MG63 (cell line): ENCODE measurements at places on chromosomes 7 and 10. TPM values are rescaled to one million over a fixed set of nuclear protein-coding genes. Genes with fewer than 3 reads are reported as not detected.

GRCh38 chr10:18607503-18608378, 43.6 kb downstream of the NSUN6 start:
- peak; percentile 70 for DNase-seq

The CNTNAP2 gene
- not detected in 2 replicates for total RNA-seq

GRCh38 chr10:33129141-33129995, 171.3 kb upstream of the ITGB1 start:
- DNase-seq = peak; percentile 96

GRCh38 chr10:107442035-107442505, 277.6 kb upstream of the SORCS1 start:
- DNase-seq = peak; percentile 3

The UPK3BL1 gene
- 0.37 and 13.4 TPM in 2 replicates for total RNA-seq

DNA sequence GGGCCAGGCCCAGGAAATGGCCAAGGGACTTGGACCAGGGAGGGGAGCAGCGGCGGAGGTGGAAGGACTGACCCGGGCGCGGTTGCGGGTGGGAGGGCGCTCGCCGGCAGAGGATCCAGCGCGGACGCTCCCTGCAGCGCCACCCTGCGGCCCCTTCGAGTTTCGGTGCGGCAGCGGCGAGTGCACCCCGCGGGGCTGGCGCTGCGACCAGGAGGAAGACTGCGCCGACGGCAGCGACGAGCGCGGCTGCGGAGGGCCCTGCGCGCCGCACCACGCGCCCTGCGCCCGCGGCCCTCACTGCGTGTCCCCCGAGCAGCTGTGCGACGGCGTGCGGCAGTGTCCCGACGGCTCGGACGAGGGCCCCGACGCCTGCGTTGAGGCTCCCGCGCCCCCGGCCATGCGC, 16.8 kb upstream of the ZNF467 start:
- no peak for DNase-seq

GRCh38 chr10:26486304-26486703, 48.2 kb downstream of the APBB1IP start:
- DNase-seq = peak; percentile 80

The ACHE gene
- total RNA-seq = not detected in 2 replicates

The ADCYAP1R1 gene
- total RNA-seq = not detected in 2 replicates

DNA sequence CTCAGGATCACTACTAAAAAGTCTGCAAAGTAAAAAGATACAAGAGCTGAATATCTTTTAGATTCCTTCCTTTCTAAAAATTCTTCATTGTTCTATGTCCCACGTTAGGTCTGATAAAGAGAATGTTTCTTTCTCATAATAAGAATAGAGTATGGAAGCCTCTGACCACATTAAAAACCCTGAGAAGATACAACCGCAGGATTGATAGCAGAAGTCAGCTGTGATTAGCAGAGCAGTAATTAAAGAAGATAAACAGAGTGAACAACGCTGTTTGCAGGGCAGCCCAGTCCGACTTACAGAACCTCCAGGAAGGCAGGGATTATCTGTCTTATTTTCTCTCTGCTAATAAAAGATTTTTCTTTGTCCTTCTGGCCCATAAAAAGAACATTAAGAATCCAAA, 31.4 kb upstream of the PITRM1 start:
- DNase-seq = no peak

GRCh38 chr10:30534465-30535144, 94.9 kb downstream of the LYZL2 start:
- DNase-seq = peak; percentile 18

GRCh38 chr10:49187044-49187484, 1.1 kb downstream of the TMEM273 start:
- DNase-seq = no peak

The OR2A12 gene
- total RNA-seq = not detected in 2 replicates

- no peak for DNase-seq
Observed at GRCh38 chr7:25868509-25868908, 283.5 kb upstream of the NFE2L3 start.

GRCh38 chr7:96415293-96415940, 93.5 kb upstream of the SLC25A13 start:
- no peak for DNase-seq

DNA sequence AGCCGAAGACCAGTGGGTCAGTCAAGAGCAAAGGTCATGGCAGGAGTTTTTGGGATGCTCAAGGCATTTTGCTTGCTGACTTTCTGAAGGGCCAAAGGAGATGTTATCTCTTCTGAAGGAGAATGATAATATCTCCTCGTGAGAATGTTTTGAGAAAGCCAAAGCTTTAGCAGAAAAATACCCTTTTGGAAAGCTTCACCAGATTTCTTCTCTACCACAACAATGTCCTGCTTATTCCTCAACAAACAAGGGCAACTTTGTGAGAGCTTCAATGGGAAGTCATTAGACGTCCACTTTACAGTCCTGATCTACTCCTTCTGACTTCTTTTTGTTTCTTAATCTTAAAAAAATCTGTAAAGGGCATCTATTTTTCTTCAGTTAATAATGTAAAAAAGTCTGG, 132.8 kb upstream of the DNAJB12 start:
- DNase-seq = no peak

The TAS2R3 gene
- total RNA-seq = not detected in 2 replicates

DNA sequence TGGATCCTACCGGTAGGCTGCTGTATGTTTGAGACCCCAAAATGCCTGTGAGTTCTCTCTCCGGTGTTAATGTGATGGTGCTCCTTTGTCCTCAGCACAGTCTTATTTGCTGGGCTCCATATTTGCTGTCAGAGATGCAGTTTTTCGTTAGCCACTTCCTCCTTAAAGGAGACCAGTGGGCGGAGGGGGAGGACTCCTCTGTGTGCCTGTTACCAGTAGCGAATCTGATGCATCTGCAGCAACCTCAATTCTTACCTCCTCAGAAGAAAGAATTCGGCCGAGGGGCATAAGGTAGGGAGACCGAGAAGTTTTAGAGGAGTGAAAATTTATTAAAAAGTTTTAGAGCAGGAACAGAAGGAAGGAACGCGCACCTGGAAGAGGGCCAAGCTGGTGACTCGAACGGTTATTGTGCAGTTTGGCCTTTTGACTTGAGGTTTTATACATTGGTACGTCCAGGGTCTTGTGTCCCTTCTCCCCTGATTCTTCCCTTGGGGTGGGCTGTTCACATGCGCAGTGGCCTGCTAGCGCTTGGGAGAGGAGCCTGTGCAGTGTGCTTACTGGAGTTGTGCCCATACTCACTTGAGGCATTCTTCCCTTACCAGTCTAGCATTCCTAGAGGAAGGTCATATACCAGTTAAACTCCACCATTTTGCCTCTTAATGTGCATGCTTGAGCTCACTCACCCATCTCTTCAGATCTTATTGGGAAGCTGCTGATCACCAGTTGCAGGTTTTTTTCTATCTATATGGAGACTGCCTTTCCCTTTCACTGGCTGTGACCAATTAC, 49.5 kb downstream of the GNAI1 start:
- DNase-seq = no peak

The NEUROD6 gene
- not detected in 2 replicates for total RNA-seq

The VAX1 gene
- total RNA-seq = not detected in 2 replicates

GRCh38 chr7:137545059-137545716, 201.7 kb upstream of the PTN start:
- no peak for DNase-seq
